Activated CD4-positive, alpha-beta T cell treated with anti-CD3 and anti-CD28 coated beads, Interleukin-2, Interleukin-6, amounts not matched to agents 100 ng/mL and 50 ng/mL, durations not matched to agents 16 hours and 8 hours (primary cell): ENCODE measurements at places on chromosomes 4 and X.
A peak's percentile ranks its signal among the peaks of the same experiment; 100 is the strongest.

DNA sequence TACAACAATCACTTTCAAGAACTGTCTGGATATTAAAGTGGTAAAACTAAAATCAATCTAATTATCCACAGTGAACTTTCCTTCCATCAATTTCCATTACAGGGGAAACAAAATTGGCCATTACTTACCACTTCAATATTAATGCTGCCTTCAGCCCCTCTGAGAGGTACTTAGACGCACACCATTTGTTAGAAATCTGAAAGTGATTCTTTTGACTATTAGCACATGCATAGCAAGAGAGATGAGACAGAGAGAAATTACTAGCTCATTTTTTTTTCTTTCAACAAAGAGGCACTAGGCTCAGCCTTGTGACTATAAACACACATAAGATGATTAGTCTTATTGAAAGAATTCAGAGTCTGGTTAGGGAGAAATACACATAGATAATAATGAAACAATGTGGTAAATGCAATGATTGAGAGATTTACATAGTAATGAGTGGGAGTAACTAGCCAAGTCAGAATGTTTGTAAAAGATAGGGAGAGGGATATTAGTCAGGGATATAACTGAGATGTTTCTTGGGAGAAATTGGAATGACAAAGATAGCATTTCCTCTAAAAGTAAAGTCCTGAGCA lies 93.3 kb downstream of the YIPF7 start:
- DNase-seq, result no peak

- DNase-seq, result no peak
Observed at GRCh38 chr4:30856795-30857564, 136.8 kb downstream of the PCDH7 start.

DNA sequence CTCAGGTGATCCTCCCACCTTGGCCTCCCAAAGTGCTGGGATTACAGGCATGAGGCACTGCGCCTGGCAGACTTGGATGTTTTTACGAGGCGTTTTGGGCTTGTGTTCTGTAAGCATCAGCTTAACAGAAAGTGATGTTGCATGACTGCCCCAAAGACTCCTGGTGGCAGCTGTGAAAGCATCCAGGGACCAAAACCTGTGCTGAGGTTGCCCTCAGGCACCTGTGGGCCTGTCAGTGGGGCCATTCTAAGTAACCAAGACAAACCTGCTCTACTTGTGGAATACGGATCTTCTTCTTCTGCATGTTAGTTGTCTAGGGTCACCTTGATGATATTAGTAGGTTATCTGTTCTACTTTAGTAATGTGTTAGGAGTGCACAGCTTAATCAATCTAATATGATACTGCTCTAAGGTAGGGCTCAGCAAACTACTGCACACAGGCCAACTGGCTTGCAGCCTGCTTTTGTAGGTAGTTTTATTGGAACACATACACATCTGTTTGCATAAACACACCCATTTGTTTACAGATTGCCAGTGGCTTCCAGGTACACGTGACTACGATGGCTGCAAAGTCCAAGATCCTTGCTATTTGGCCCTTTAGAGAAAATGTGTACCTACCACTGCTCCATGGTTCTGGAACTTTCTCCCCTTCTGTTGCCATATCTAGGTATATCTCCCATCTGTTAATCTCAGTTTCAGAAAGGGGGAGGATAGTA lies 136.7 kb downstream of the GPR143 start:
- no peak for DNase-seq

DNA sequence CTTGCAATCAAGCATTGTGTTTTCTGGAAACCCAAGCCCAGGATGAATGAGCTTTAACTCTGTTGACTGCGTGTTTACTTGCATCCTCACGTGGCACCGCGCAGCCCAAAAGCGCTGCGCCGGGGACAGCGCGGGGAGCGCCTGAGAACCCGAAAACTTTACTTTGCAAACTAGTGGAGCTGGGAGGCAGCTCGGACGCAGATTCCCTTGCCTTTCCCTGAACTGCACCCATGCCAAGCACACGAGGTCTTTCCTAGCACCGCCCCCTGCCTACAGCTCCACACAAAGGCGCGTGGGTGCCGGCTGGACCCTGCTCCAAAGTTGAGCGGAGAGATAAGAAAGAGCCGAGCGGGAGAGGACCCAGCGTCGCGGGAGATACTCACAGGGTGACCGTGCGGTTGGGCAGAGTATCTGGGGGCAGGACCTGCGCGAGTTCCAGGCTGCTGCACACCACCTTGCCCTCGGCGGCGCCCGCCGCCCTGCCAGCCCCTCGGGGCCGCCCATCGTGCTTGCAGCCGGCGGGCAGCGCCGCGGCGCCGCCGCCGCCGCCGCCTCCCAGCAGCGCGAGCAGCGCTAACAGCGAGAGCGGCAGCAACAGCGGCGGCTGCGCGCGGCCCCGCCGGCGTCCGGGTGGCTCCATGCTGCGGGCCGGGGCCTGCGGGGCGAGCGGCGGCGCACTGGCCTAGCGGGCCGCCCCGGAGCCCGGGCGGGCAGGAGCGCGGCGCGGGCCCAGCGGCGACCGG lies 550 bp downstream of the ADGRA3 start:
- peak; percentile 26 for DNase-seq

DNA sequence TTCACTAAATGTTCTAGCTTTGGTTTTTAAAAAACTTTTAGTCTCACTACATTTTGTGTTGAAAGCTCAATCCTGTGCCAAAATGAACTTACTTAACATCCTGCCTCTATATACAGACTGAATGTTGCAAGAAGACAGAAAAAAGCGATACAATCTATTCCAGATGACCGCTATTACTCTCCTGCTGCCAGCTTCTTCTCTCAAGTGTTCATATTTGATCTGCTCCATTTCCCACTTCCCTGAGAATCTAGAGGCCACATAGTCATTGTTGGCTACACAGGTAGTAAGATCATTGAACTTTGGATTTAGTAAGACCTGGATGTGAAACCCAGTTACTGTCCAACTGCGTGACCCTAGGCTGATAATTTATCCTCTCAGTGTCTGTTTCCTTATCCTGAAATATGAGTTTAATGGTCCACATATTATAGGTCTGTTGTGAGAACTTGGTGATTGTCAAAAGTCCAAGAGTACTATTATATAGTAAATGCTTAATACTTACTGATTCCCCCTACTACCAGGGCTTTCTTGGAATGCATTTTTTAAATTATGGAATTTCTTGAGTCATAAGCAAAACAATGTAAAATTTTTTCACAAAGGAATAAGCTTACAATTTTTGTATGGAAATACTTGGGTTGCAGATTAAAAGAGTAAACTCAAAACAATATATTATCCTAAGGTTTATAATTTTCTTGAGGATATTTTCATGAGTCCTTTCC lies 976.8 kb upstream of the ADGRL3 start:
- DNase-seq, result no peak
